ENCODE measurements at places on chromosomes 5 and 9.

DNA sequence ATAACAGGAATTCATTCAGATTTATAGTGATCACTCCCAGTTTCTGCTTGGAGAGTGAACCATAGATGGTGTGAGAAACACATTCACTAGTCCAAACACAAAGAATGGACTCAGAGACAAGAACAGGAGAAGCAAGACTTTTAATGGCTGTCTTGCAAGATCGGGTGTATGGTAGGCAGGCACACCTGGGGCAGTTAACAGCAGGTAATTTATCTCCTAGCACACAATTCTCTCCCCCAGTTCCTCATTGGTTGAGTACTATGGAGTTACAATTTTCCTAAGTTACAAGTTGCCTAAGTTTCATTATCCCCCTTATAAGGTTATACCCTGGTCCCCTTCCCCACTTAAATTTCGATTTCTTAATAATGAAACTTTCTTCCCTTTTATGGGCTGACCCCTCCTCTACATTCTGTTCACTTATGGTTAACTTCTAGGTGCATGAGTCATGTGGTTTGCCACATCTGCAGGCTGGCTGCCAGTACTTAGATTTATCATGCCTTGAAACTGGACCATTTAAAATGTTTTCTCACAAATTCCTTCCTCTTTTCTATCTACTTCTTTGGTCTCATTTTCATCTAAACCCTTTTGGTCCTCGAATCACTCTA, 623.3 kb downstream of the HINT1 start:
- H3K4me1 ChIP-seq: no peaks in the 10 kb centered on the region
- H3K27ac ChIP-seq: no peak overlapping the region
- no peaks in the 10 kb centered on the region for H3K27me3 ChIP-seq
- H3K4me3 ChIP-seq: no peak overlapping the region
- no peaks in the 10 kb centered on the region for H3K36me3 ChIP-seq

DNA sequence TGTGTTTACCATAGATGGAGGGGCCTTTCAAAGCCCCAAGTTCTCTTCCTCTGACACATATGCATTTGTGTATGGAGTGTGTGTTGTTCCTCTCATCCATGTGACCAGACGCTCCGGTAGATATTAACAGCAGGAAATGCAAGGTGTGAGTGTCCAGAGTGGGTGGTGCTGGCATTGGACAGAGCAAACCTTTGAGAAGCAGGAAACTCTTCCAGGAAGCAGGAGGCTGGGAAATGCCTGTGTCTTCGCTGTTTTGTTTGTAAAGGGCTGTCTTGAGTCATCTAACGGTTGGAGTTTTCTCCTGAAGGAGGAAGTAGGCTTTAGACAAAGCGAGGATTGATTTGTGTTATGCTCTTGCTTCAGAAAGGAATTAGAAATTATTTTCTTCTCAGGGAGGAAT, 370.9 kb downstream of the PLK2 start:
- no peaks in the 10 kb centered on the region for H3K27me3 ChIP-seq
- H3K36me3 ChIP-seq: no peaks in the 10 kb centered on the region
- H3K4me1 ChIP-seq: no peaks in the 10 kb centered on the region

GRCh38 chr5:93580063-93580926, 724 bp downstream of the NR2F1-AS1 start:
- H3K4me3 ChIP-seq: peak overlapping the region; percentile 58
- DNase-seq: no peak
- peaks cover 40% of the 10 kb centered on the region for H3K4me1 ChIP-seq

- no peaks in the 10 kb centered on the region for H3K36me3 ChIP-seq
- H3K27ac ChIP-seq: no peak overlapping the region
- no peaks in the 10 kb centered on the region for H3K27me3 ChIP-seq
- no peak for DNase-seq
- H3K4me3 ChIP-seq: no peak overlapping the region
- no peaks in the 10 kb centered on the region for H3K4me1 ChIP-seq
Measured at GRCh38 chr5:139027150-139027549, 152.0 kb upstream of the LRRTM2 start.

- H3K4me3 ChIP-seq: peak overlapping the region; percentile 57
- H3K36me3 ChIP-seq: no peaks in the 10 kb centered on the region
- H3K27me3 ChIP-seq: no peaks in the 10 kb centered on the region
- H3K4me1 ChIP-seq: peaks cover 14% of the 10 kb centered on the region
Measured at GRCh38 chr9:87148331-87149104, 201.2 kb upstream of the GAS1 start.

DNA sequence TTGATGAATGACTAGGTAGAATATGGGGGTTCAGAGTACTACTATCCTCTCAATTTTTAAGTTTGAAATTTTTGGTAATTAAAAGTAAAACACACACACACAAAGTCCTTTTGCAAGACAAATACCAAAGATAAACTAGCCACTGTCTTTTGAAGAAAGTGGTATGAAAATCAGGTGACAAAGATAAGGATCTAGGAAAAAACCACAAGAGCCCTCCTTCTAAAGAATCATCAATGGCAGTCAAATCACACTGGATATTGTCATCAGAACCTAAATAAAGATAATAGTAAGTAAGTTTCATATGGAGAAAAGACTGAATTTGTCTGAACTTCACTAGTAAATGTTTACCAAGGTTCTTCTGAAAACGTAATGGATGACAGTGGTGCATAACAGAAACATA, 30.5 kb upstream of the HK3 start:
- DNase-seq: no peak
- H3K36me3 ChIP-seq: peaks cover 12% of the 10 kb centered on the region
- no peak overlapping the region for H3K27ac ChIP-seq
- H3K27me3 ChIP-seq: no peaks in the 10 kb centered on the region
- no peak overlapping the region for H3K4me3 ChIP-seq

- H3K27me3 ChIP-seq: no peaks in the 10 kb centered on the region
- DNase-seq: no peak
- H3K4me3 ChIP-seq: peak overlapping the region; percentile 65
- H3K36me3 ChIP-seq: no peaks in the 10 kb centered on the region
- H3K27ac ChIP-seq: peak overlapping the region; percentile 87
Measured at GRCh38 chr5:43312699-43313034, 545 bp downstream of the HMGCS1 start.

DNA sequence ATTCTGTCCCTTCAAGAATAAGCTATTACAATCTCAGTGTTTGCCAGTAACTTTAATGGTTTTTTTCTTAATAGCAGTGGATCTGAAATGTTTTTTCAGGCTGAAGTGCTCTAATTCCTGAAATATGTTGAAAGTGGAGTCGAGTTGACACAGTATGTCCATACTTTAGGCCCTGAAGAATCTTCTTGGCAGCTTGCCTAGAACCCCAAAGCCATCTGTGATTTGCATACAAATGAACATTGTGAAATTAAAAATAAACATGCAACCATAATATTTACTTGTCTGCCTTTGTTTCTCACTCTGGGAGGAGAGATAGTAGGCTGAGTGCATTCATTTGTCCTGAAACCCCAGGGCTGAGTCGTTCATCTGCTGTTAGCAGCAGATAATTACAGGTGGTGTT, 152.7 kb downstream of the ADCY2 start:
- no peak overlapping the region for H3K27ac ChIP-seq
- DNase-seq: no peak
- no peaks in the 10 kb centered on the region for H3K4me1 ChIP-seq
- no peaks in the 10 kb centered on the region for H3K36me3 ChIP-seq

- no peak overlapping the region for H3K4me3 ChIP-seq
- H3K27me3 ChIP-seq: no peaks in the 10 kb centered on the region
- H3K4me1 ChIP-seq: no peaks in the 10 kb centered on the region
- peak; percentile 31 for DNase-seq
Measured at GRCh38 chr5:133938039-133938821, 30.2 kb downstream of the C5orf15 start.

- no peak overlapping the region for H3K4me3 ChIP-seq
- peaks cover 24% of the 10 kb centered on the region for H3K27me3 ChIP-seq
- no peak overlapping the region for H3K27ac ChIP-seq
Measured at GRCh38 chr9:99361817-99362216, 139.7 kb downstream of the SEC61B start.

- no peaks in the 10 kb centered on the region for H3K27me3 ChIP-seq
- DNase-seq: no peak
- no peak overlapping the region for H3K27ac ChIP-seq
- no peaks in the 10 kb centered on the region for H3K4me1 ChIP-seq
Measured at GRCh38 chr5:89449392-89450148, 566.6 kb upstream of the MEF2C start.

DNA sequence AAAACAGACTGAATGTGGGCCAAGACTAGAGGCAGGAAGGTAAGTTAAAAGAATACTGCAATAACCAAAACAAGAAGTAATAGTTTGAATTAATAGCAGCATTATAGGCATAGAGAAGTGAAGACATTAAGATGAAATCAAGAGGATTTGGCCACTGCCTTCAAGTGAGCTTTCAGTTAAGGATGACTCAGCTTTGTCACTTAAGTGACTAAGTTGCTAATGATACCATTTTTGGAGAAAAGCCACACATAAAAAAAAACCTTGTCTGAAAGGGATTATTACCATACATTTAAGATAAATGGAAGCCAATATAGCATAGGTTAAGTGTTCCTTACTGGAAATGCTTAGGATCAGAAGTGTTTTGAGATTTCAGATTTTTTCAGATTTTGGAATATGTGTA, 57.0 kb downstream of the ECPAS start:
- H3K27ac ChIP-seq: no peak overlapping the region
- H3K36me3 ChIP-seq: peaks cover 39% of the 10 kb centered on the region
- H3K4me1 ChIP-seq: peaks cover 7% of the 10 kb centered on the region
- H3K4me3 ChIP-seq: no peak overlapping the region

- H3K4me1 ChIP-seq: peaks cover 72% of the 10 kb centered on the region
- no peaks in the 10 kb centered on the region for H3K36me3 ChIP-seq
- peak overlapping the region; percentile 32 for H3K4me3 ChIP-seq
- H3K27me3 ChIP-seq: no peaks in the 10 kb centered on the region
Measured at GRCh38 chr9:130846487-130847305, 11.6 kb downstream of the ABL1 start.

DNA sequence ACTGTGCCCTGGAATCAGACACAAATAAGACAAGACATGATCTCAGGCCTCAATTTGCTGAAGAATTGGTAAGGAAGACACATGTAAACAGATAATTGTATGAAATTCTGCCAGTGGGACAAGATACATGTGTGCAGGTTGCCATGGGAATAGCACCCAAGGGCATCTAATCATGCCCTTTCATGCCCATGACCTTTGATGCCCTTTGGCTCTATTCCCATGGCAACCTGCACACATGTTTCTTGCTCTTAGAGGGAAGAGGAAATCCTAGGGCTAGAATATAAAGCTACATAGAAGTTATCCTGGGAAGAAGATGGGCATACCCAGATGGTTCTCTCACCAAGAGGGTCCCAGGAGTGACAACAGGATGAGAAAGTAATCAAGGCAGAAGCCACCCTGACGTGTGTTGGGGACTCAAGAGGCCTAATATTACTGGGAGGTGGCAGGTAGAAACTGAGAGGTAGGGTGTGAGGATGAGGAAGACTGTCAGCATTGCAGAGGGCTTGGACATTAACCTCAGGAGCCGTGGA, 34.4 kb downstream of the P4HA2 start:
- no peaks in the 10 kb centered on the region for H3K4me1 ChIP-seq
- H3K4me3 ChIP-seq: no peak overlapping the region
- H3K27ac ChIP-seq: no peak overlapping the region
- H3K36me3 ChIP-seq: peaks cover 44% of the 10 kb centered on the region

GRCh38 chr9:95742821-95743220, 132.7 kb upstream of the ERCC6L2 start:
- H3K36me3 ChIP-seq: no peaks in the 10 kb centered on the region
- no peaks in the 10 kb centered on the region for H3K27me3 ChIP-seq
- DNase-seq: no peak

DNA sequence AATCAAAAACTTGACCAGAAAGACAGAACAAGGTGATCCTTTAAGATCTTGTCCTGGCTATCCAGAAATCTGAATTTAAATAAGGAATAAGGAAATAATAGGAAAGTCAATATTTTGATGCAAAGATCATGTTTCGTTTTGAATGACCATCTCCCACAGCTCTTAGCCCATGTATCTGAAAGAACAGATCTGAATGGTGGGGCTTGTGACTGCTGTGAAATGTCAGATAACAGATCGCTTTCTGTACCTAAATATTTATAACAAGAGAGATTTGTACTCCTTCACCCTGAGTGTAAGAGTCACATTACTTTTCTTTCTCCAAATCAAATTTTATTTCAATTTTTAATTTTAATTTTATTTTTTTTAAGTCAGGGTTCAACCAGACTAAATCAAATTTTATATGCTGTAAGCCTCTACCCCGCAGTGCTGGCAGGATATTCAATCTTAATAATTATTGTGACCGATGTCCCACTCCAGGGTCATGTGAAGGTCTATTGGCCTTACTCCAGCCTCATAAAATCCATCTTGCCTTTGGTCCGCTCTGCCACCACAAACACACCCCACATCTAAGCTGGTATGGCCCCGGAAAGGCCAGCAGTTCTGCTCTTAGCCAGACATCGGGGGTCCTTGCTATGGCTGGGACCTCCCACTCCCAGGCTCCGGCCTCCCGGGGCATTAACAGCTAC, 7.0 kb upstream of the SLC26A2 start:
- no peak overlapping the region for H3K27ac ChIP-seq
- no peaks in the 10 kb centered on the region for H3K4me1 ChIP-seq
- no peak overlapping the region for H3K4me3 ChIP-seq
- no peaks in the 10 kb centered on the region for H3K27me3 ChIP-seq
- no peaks in the 10 kb centered on the region for H3K36me3 ChIP-seq

DNA sequence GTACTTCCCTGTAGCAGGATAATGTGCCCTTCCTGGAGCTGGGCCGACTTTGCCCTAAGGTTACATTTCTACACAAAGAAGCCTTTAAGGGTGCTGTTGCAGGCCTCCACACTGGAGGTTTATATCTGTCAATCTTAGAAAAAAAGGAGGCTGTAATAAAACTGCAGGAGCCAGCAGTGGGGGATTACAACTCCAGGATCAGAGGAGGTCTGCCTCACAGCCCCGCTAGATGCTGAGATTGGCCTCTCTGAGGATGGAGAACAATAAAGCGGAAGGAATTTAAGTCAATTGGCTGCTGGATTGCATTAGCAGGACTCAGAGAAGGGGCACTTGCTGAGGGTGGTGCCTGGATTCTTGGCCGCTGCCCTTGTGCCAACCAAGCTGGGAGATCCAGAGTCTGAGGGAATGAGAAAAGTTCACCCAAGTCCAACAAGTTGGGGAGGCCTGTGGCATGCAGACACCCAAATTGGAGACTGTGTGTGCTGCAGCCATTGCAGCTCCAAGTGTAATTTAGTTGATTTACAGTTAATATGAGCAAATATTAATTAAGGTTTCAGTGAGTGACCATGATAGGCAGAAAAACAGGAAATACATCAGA, 99.0 kb upstream of the SSBP2 start:
- no peaks in the 10 kb centered on the region for H3K27me3 ChIP-seq
- DNase-seq: no peak
- H3K4me1 ChIP-seq: peaks cover 64% of the 10 kb centered on the region
- H3K4me3 ChIP-seq: no peak overlapping the region
- H3K27ac ChIP-seq: peak overlapping the region; percentile 88

GRCh38 chr9:25994605-25995004, 316.4 kb upstream of the TUSC1 start:
- H3K27ac ChIP-seq: no peak overlapping the region
- no peaks in the 10 kb centered on the region for H3K36me3 ChIP-seq
- DNase-seq: no peak
- H3K27me3 ChIP-seq: no peaks in the 10 kb centered on the region

Measured in tibial artery (tissue), 4 donors.